ENCODE measurements at places on chromosomes 13 and 19.

- DNase-seq = no peak
Observed at GRCh38 chr19:35171730-35172129, 17.2 kb downstream of the FXYD5 start.

DNA sequence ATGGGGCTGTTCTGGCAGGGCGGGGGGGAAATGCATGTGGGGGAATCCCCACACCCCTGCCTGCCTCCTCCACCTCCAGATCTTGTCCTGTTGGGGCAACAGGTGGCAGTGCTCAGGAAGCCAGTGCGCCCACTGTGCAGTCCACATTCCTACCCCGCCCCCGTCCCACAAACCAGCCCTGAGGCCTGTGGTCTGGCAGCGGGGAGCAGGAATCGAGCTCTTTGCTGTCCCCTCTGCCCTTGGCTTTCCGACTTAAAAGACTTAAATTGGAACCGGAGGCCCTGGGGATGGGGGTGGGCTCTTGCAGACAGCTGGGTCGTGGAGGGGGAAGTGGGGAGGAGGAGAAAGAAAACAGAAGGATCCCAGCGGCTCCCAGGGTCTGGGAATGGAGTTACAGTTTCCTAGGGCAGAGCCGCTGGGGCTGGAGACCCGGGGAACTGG lies 4.3 kb downstream of the NANOS3 start:
- DNase-seq = no peak

- no peak for DNase-seq
Observed at GRCh38 chr19:20171285-20171684, 4.3 kb downstream of the ZNF486 start.

- no peak for DNase-seq
Observed at GRCh38 chr13:80161896-80162295, 179.0 kb downstream of the SPRY2 start.

- DNase-seq = no peak
Observed at GRCh38 chr13:66700117-66700601, 530.0 kb downstream of the PCDH9 start.
